ENCODE measurements at places on chromosomes 1 and 21.

GRCh38 chr1:36055706-36056105 lies 28.2 kb upstream of the TEKT2 start:
- DNase-seq, result no peak

DNA sequence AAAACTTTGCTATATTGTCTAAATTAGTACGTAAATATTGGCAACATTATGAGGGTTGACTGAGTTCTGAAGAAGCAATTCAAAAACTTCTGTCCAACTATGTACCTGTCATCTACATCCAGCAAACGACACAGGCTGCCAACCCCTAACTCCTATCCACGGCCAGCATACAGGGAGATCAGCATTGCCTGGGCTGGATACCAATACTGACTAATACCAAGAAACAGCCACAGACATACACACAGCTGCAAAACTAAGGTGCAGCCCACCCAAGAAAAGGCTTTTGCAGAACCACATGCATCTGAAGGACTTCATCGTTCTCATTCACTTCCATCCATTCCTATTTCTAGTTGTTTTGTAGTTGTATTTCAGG lies 2.0 kb downstream of the KIAA0319L start:
- no peak for DNase-seq

DNA sequence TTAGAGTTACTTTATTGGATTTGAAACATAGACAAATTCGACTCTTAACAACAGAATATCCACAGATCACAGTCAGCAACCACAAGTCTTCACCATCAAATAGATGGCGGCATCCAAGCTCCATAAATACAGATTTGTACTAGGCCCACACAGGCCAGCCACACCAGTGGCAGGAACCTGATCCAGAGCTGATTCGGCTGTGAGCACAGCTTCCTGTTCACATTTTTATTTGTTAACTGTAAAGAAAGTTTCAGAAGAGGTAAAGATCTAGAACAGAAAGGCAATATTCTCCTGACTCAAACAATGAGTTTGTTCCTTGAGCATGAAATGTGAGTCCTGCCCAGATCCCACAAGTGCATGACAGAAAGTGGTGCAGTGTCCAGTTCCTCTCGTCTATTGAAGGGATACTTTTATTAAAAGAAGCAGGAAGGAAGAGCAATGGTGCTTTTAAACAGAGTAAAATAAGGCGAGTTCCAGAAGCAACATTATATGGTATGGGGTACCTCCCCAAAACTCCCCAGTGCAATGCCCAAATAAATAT lies 205.8 kb downstream of the SLC45A1 start:
- DNase-seq, result no peak

- peak; percentile 73 for DNase-seq
These were observed 161.8 kb upstream of the B3GALT2 start for GRCh38 chr1:193348091-193348768.

Data from umbilical cord (tissue), 2 donors.